ENCODE measurements at places on chromosomes 11 and 22.

DNA sequence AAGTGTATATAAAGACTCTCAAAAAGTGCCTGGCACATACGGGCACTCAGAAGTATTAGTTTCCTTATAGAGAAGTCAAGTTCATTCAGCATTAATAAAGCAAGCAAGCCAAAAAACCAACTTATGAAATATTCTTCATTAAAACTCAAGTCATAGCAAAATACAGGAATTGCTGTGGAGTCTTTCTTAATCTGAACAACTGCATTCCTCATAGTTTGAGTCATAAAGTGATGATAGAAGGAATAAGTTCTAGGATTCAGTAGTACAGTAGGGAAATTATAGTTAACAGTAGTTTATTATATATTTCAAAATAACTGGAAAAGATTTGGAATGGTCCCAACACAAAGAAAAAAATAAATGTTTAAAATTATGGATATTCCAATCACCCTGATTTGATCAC is 200.3 kb downstream of the C11orf91 start:
- DNase-seq, result no peak

- DNase-seq, result no peak
Measured at GRCh38 chr11:108713076-108713790, 48.4 kb downstream of the DDX10 start.

- no peak for DNase-seq
Measured at GRCh38 chr11:34284156-34284555, 73.7 kb downstream of the ABTB2 start.

- DNase-seq, result peak; percentile 26
Measured at GRCh38 chr11:85663080-85663752, 1.7 kb downstream of the CREBZF start.

- DNase-seq, result no peak
Measured at GRCh38 chr11:105935791-105936190, 86.2 kb downstream of the MSANTD4 start.

- no peak for DNase-seq
Measured at GRCh38 chr11:100777103-100777502, 90.0 kb downstream of the ARHGAP42 start.

- DNase-seq, result no peak
Measured at GRCh38 chr22:45510376-45511232, 7.9 kb downstream of the FBLN1 start.

DNA sequence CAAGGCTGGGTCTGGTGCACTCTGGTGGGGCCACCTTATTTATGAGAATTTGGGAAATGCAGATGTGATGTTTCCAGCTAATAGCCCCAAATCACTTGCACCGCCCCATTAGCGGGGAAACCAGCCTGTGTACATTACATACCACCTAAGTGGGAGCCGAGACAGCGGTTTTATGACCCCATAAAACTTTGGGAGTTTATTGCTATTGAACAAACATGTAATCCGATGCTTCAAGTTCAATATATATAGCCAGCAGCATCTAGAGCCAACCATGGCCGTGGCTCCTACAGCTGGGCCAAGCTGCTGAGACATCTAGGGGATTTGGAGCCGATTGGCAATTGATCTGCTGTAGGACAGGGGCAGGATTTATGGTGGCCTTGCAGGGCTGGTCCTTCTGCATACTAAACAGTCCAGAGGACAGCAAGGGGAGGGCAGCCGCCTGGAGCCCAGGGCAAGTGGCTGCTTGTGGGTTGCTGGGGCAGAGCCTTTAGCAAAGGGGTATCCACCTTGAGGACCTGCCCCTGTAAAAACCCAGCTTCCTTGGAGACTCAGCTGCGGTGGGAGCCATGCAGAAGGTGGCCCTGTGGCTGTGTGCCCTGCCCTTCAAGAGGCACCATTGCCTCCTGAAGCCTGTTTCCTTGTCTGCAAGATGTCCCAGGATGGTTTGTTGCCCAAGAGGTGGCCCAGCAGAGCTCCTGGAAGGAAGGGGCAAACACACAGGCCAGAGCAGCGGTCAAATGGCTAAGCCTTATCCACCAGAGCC is 47.9 kb upstream of the CCDC188 start:
- DNase-seq, result no peak

- no peak for DNase-seq
Measured at GRCh38 chr11:87180742-87181141, 143.0 kb downstream of the TMEM135 start.

- no peak for DNase-seq
Measured at GRCh38 chr11:31641477-31642062, 132.0 kb downstream of the ELP4 start.

- DNase-seq, result no peak
Measured at GRCh38 chr11:33716243-33716642, 15.6 kb upstream of the C11orf91 start.

DNA sequence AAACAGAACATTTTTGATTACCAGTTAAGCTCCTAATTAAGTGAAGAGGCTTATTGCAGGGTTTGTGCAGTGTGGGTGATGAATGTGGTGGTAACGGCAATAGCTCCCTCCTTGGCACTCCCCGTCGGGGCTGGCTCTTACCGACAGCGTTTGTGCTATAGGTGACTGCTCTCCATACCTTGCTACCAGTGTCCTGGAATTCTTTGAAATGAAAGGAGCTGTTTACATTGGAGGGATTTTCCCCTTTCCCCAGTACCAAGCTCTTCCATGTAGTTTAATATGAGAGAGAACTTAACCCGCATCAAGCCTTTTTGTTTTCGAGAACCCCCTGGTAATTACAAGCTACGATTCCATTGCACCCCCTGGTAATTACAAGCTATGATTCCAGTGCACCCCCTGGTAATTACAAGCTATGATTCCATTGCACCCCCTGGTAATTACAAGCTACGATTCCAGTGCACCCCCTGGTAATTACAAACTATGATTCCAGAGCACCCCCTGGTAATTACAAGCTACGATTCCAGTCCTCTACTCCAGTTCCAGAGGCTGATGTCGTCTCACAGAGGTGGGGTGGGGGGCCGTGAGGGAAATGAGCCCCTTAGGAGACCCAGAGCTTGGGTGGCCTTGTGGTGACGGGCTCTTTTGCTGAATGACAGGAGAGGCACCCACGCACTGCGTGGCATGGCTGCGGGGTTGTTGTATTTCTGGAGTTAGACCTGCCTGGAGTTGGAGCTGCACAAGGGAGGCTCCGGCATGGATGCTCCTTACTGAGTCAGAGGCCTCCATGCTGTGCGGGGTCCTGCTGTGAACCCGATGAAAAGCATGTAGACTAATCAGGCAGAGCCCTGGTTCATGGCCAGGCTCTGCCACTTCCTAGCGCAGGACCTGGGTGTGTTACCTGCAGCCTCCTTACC is 205.3 kb downstream of the TBC1D22A start:
- no peak for DNase-seq

DNA sequence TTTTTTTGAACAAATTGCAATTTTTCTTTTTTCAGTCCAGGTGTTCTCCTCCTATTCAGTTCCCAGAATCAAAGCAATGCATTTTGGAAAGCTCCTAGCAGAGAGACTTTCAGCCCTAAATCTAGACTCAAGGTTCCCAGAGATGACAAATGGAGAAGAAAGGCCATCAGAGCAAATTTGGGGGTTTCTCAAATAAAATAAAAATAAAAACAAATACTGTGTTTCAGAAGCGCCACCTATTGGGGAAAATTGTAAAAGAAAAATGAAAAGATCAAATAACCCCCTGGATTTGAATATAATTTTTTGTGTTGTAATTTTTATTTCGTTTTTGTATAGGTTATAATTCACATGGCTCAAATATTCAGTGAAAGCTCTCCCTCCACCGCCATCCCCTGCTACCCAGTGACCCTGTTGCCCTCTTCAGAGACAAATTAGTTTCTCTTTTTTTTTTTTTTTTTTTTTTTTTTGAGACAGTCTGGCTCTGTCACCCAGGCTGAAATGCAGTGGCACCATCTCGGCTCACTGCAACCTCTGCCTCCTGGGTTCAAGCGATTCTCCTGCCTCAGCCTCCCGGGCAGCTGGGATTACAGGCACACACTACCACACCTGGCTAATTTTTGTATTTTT is 6.2 kb upstream of the UBE4A start:
- DNase-seq, result peak; percentile 37

DNA sequence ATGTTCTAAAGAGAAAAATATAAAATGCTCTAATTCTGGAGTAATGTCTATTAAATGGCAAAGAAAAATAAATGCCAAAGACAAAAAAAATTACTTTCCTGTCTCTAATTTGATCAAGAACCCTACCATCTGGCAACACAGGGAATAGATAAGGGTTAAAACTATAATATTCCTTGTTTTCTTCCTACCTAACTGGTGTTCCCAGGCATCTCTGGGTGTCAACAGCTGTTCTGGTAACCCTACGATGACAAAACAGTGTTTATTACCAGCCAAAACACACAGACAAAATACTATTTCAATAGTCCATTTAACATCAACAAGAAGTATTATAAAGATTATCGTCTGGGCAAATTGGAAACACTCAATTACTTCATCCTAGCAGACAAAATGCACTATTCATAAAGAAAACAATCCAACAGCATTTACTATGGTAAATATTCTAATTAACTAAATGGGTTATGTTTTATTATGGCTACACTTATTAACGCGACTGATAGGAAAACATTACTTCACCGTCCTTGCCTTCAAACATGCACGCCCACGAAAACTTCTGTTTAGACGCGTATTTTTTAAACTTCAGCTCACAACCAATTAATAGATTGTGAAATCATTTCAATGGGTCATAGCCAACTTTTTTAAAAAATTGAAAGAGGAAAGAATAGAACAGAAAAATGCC is 50.6 kb downstream of the LGR4 start:
- no peak for DNase-seq

DNA sequence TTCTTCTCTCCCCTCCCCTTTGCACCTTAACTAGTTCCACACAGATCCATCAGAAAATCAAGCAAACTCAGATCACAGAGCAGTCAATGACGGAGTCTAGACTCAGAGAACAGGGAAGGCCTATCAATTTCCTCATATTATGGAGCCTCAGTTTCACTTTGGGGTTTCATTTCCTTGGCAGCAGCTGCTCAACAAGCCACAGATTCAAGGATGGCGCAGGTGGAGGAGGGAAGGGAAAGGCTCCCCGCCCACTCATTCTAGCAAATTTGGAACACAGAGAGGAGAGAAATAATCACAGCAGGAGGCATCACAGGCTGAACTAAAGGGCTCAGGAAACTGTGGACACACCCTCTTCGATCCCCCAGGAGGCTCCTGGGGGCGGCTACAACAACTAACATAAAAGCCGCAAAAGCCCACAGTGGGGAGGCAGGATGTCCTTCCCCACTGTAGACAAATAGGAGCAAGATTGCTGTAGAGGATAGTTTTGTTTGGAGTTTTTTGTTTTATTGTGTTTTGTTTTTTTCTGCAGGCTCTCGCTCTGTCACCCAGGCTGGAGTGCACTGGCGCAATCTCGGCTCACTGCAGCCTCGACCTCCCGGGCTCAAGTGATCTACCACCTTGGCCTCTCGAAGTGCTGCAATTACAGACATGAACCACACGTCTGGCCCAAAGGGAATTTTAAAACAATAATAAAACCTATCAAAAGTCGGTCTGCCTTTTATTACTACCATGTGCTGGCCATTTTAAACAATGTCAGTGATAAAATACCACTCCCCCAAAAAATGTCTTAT is 3.4 kb downstream of the PLAAT3 start:
- DNase-seq, result no peak

DNA sequence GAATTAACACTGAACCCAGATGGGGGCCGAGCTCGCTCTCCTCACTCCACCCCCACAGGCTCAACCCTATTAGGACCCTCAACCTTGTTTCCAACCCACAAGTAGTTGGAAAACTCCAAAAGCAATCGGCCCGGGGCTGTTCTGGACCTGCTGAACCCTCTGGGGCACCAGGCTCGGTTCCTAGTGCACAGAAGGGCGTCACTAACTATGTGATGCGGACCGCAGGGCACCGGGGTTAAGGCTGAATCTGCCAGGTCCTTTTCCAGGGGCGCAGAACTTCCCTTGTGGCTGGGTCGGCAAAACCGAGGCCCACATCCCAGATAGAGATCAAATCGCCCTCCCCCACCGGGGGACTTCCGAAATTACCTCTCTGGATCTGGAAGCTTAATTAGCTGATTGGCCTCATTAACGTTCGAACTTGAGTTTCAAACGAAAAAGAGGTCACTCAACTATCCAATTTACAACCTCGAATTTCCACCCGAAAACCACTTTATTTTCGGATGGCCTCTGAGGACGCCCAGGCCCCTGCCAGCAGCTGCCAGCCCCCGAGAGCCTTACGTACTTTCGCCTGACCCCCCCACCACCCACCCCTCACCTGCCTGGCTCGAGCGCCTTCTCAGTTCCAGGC is 1.7 kb downstream of the SHANK2 start:
- DNase-seq, result no peak

DNA sequence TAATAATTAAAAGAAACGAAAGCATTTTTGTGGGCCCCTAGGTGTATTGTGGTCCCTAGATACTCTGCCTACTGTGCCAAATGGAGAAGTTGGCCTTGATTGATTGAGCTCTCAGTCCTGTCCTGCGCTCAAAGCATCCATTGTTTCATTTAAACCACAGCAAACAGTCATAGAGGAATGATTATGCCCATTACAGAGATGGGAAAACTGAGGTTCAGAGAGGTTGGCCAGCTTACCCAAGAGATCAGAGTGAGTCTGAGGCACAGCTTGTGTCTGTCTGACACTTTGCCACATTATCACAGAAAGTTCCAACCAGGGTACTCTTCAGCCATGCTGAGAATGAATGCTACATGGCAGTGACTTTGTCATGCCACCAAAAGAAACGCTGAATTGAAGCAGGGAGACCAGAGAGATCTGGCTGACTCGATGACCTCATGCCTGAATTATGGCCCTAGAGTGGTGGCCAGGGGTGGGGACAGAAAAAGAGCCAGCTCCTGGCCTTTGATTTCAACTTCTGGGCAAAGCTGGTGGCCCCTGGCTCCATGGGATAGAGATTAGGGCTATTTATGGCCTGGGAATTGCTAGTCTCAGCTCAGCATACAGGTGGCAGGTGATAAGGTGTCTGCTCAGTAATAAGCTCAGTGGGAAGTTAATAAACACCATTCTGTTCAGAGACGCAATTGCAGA is 180.5 kb downstream of the MIAT start:
- no peak for DNase-seq

DNA sequence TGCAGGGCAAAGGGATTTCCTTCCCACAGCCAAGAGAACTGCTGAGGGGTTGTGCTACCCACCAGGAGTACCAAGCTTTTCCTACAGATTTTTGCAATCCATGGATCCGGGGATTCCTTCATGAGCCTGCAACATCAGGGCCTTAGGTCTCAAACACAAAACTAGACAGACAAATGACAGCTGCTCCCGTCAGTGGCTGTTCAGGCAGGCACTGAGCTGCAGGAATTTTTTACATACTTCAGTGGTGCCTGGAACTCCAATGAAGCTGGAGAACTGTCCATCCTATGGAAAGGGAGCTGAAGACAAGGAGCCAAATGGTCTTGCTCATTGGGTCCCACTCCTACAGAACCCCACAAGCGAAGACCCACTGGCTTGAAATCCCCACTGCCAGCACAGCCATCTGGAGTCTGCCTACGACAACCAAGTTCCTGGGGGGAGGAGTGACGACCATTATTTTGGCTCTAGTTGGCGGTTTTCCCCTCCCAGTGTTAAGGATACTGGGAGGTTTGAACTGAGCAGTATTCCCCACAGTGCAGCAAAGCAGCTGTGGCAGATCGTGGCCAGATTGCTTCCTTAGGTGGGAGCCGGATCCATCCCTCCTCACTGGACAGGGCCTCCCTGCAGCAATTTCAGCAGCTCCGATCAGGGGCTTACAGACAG is 157.7 kb upstream of the TMEM45B start:
- no peak for DNase-seq

GRCh38 chr11:33970984-33971466 is 79.1 kb upstream of the LMO2 start:
- DNase-seq, result peak; percentile 6

GRCh38 chr22:37045958-37046357 is 5.6 kb upstream of the KCTD17 start:
- DNase-seq, result no peak

GRCh38 chr22:41939981-41940831 is 6.7 kb downstream of the CENPM start:
- peak; percentile 97 for DNase-seq
